Stimulated activated CD8-positive, alpha-beta memory T cell treated with anti-CD3 and anti-CD28 coated beads, Interleukin-12 subunit alpha, Interleukin-12 subunit beta, amount 100 ng/mL, for 4 hours (primary cell): ENCODE measurements at places on chromosomes 4 and X.

- no peak for DNase-seq
These were observed 162.5 kb upstream of the ATP6AP2 start for GRCh38 chrX:40418146-40418812.

DNA sequence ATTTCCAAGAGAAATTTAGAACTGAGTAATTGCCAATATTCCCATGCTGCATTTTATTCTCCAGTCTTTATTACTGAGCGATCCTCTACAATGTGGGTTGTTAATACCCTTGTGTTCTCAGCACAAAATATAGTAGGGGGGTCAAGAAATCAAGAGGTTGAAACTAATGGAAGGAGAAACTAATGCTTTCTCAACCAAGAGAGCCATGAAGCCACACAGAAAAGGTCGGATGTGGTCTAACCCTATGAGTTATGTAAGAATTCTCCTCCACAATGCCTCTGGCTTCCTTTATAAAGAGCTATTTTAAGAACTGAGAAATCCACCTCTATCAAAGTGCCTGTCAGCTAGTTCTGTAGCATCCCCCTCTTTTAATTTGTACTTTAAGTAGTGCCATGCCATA, 268.5 kb downstream of the CHIC1 start:
- DNase-seq = no peak

- no peak for DNase-seq
These were observed 313.4 kb upstream of the SLC7A11 start for GRCh38 chr4:138555584-138555983.

DNA sequence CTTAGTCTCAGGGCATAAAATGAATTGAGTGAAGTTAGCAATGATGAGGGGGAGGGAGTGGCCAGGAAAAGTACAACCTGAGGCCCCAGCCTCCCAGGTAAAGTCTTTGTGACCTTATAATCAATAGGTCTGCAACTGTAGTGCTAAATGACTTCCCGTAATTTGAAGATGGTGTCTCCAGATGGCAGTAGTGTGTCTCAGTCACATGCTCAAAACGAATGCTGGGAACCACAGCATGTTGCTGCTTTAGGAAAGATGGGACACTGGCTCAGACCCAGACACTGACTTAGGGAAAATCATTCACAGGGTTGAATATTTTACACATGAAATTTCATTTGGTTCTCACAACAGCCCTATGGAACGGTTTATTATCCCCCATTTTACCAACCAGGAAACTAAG, 10.3 kb downstream of the SRPX2 start:
- DNase-seq = no peak

- DNase-seq = no peak
These were observed 715 bp downstream of the ZMAT1 start for GRCh38 chrX:101931136-101931487.

DNA sequence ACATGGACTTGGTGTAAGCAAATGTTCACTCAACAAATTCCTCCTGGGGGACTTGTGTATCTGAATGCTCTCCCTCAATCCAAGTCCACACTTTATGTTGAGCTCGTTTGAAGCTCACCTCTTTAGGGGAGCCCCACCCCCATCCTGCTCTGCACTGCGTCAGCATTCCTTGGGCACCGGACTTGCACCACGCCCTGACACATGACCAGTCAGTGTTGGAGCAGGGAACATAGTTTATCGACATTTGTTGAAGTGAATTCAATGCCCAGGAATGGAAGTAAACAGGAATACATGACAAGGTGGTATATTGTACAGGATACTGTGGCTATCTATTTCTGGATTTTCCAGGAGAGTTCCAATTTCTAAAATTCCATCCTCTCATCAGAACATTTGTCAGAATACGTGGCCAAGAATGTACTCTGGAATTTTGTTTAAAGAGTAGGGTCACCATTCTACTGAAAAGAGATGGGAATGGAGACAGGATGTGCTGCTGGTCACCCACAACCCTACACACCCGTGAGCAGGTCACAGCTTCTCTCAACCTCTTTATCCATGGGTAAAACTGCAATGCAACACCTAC, 60.0 kb upstream of the LNX1 start:
- DNase-seq = no peak

DNA sequence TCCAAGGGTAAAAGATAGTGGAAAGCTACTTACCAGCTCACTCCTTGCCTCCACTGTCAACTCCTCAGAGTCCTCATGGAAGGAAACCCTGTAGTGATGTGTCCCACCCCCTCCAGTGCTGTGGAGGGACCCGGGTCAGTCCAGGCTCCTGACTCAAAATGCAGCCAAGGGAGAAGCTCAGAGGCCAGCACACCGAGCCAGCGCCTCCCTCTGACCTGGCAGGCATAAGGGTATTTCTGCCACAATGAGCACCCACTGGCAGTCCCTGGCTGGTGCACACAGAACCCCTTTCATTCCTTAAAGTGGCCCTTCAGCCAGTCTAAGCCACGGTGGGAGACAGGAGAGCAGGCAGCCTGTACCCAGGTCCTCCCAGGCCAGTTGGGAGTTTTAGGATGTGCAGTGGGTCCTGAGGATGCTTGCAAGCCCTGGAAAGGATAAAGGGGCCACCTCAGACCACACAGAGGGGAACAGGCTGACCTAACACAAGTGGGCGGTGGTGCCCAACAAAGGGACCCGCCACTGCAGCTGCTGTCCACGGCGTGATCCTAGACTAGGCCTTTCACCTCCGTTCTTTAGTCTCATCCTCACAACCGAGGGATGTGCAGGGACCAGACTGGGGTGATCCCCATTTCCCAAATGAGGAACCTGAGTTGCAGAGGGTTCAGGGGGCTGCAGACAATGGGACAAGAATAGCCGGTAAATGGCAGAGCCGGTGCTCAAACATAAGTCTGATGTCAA, 5.7 kb downstream of the JAKMIP1 start:
- no peak for DNase-seq

- no peak for DNase-seq
These were observed 406.7 kb upstream of the ACTRT1 start for GRCh38 chrX:128458888-128459287.

GRCh38 chr4:4440333-4441061, 53.6 kb downstream of the NSG1 start:
- no peak for DNase-seq

GRCh38 chr4:101792056-101792590, 1.6 kb downstream of the BANK1 start:
- no peak for DNase-seq

DNA sequence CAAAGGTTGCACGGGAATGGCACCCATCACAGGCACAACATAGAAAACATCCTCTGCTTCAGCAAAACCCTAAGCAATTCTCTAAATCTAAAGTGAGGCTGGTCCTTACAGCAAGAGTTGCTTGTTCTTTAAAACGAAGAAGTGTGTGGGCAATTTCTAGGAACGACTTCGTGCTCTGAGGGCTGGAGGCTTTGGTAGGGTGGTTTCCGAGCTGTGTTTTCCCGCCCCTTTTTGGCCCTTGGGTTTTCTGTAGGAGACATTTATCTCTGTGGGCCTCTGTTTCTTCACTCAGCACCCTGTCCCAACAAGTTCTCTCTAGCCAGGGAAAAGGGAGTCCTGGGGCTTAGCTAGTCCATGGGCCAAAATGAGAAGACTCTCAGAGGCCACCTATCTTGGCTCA, 84.2 kb downstream of the SLC2A9 start:
- DNase-seq = no peak

DNA sequence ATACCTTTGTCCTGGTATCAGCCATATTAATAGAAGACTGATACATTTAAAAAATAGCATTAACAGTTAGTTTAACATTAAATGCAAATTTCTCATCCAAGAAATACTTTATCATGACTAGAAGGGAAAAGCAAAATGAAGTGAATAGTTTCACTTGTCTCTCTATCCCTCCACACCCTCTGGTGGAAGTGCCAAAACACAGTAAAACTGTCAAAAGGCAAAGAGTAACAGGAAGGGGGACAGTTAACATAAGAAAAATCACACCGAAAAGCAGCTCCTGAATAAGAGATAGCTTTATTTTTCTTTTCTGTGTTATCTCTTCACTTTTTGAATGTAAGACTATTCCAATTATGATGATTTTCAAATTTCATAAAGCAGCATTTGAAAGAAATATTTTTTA, 187.2 kb downstream of the FBXW7 start:
- DNase-seq = no peak

- no peak for DNase-seq
These were observed 126.6 kb downstream of the FHDC1 start for GRCh38 chr4:153062652-153063168.
